ENCODE measurements at places on chromosomes 3 and 15.

DNA sequence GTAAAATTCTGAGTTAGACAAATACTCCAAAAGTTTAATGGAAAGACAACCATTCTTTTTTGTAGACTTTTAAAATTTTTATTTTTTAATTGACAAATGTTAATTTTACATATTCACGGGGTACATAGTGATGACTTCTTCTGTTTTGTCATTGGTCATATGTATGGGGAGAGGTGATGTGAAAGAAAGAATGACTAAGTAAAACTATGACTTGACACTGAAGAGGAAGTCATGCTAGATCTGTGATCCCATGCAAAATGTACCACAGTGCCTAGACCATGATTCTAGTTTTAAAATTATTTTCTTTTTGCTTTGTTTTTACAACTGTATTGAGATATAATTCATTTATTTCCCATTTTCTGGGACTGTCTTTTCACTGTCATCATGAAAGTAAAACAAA is 281.6 kb downstream of the MBNL1 start:
- no peak for DNase-seq

DNA sequence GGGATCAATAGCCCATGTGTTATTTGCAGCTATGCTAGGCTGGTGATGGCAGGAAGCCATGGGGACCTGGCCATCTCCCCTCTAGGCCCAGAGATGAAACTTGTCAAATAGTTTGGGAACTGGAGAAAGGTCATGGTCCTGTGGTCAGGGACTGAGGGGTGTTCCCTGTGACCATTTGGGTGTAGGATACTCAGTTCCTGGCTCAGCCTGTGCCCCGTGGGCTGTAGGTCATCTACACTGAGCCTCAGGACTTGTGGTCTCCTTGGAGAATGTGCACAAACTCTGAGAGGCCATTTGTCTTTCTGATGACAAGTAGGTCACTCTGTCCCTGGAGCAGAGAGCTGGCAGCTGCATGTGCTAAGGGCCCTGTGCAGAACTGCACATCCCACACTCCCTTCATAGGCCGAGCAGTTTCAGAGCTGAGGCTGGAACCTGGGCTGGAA is 17.5 kb downstream of the GASK1A start:
- no peak for DNase-seq

DNA sequence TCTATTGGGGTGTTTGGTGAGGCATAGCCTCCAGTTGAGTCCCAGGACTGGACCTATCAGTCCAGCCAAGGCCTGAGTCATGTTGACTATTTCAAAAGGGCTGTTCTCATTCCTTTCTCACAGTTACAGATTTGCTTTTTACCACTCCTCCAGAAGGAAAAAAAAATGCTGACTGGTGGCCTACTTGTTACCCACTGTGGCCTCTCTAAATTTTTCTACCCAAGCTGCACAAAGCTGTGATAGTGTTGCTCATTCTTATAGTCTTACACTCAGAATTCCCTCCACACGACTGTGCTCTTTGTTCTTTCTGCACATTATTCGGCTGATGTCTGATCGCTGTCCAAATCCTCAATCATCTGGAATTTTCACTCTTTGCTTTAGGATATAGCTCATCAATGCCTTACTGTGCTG is 1142.2 kb downstream of the IGSF11 start:
- no peak for DNase-seq

GRCh38 chr15:88646088-88646405 is 7.2 kb downstream of the ISG20 start:
- no peak for DNase-seq

DNA sequence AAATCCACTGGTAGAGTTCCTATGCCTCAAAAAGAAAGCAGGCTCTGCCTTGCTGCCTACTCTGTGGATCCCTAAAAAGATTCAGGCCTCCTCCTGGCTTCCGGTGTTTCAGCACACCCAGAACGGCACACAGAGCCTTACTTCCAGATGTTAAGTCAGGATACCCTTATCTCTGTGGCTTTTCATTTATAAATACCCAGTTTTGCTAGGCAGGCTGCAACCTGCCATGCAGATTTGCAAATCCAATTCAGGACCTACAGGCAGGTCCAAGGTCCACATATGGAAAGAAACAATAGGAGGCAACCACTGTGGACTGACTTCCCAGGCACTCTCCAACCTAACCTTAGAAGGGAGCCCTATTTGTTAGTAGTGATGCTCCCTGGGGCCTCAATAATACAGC is 30.7 kb downstream of the EFL1 start:
- DNase-seq, result no peak

GRCh38 chr15:86121568-86122225 is 42.0 kb downstream of the AGBL1 start:
- DNase-seq, result no peak

DNA sequence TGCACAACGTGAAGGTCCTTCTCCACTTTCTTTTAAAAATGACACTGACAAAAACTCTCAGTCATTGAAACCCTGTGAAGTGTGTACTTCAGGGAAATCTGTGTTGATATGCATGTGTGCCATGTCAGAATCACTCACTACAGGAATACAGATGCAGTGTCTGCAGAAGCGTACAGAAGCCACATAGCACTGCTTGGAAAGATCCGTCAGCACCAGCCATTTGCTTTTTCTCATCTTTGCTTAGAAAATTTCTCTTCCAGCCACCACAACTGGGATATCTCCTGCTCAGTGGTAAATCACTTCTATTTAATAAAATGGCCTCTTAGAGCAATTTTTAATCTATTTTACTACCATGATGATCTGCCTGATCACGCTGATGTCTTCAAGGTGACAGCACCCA is 91.3 kb upstream of the ARHGEF26 start:
- DNase-seq, result no peak

GRCh38 chr3:127767126-127767525 is 55.2 kb downstream of the MGLL start:
- DNase-seq, result no peak

DNA sequence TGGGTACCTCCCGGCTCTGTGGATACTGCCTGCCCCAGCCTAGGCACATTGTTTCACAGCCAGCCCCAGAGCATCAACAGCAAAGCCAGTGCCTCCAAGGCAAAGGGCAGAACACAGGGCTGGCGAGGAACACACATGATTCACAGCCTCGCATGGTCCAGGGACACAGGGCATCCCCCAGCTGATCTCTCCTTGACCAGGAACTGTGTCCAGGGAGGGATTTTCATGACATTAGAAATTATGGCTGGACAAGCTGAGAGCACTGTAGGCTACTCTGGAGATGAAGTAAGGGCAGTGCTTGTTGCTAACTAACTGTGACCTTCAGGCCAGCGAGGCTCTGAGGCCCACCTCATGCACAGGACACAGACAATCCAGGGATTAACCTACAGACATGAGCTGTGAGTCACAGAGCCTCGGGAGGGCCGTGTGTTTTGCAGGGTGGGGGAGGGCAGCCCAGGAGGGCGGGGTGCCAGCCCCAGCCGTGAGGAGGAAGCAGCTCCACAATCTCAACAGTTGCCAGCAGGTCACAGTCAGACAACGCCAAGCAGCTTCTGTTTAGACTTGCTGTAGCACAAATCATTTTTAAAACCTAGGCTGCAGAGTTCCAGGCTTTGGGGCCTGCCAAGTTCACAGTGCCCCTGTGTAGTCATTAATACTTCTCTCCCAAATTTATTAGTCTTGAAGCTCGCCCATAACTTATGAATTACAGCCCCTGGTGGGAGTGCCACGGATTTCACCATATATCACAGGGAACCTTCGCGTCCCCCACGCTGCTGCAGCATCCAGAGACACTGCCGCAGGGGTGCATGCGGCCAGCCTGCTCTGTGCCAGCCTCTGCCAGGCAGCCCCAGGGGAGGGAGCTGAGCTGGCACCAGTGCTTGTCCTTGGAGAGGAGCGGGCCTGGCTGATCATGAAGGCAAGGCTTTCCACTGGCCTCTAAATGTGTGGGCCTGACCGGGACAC is 114.7 kb downstream of the ETFA start:
- DNase-seq, result no peak

- no peak for DNase-seq
Observed at GRCh38 chr3:15804553-15805095, 6.8 kb upstream of the ANKRD28 start.
